ENCODE measurements at places on chromosomes 3 and 15.

DNA sequence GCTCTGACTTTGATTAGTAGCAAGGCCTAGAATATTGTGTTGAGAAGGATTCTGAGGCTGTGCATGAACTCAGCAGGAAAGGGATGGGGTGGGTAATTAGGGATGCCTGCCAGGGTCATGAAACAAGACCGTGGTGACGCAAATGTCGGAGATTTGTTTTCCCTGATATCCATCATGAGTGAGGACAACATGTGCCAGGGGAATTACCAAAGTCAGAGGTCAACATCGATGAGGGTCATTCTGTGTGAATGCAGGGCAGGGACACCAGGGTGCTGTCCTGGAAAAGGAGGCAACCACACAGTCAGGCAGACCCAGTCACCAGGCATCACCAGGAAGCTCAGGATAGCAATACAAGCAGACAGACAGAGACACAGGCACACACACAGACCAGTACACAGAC lies 52.2 kb downstream of the SLCO2A1 start:
- DNase-seq, result no peak

DNA sequence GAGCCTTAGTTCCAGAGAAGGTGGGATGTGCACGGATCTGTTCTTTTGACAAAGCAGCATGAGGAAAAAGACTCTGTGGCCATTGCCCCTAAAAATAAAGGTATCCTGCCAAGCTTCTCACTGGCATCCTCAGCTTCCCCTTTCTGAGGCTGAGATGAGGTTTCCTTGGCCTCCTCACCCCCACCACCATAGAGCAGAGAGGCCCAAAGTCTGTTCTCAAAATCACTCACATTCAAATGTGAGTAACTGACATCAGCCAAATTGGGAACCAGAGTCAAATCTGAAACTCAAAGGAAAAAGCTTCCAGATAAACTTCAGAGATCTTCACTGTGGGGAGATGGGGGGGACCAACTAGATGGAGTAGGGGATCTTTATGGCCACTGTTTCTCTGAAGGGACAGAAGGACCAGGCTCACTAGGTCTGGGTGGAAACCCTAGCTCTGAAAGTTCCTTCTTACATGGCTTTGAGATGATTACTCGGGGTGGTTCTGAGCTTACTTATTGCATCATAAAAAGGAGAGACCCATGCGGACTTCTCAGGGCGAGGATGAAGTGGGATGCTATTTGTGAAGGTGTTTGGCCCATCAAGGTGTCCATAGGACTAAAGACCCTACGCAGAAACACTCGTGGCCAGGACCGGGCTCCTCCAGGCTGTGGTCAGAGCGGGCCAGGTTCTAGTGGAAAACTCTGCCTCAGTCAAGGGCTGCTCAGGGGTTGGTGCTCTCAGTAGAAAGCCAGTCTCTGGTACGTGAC lies 61.5 kb upstream of the MEF2A start:
- DNase-seq, result no peak

DNA sequence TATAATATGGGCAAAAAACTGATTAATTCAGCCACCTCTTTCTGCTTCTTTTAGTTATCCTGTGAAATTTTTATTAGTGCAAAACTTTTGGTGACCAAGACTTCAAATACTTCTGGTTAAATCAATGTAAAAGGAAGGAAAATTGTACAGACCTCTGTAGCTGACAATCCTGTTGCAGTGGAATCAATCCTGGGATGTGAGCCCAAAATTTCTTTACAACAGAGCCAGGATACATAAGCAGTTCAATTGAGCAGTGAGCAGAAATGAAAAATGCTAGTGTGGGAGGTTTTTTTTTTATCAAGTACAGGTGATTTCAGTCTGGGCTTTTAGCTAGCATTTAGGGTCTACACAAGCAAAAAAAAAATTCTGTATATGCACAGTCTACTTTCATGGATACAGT lies 398.0 kb downstream of the OTOL1 start:
- no peak for DNase-seq

GRCh38 chr15:71489570-71489969 lies 320.8 kb upstream of the NR2E3 start:
- no peak for DNase-seq

DNA sequence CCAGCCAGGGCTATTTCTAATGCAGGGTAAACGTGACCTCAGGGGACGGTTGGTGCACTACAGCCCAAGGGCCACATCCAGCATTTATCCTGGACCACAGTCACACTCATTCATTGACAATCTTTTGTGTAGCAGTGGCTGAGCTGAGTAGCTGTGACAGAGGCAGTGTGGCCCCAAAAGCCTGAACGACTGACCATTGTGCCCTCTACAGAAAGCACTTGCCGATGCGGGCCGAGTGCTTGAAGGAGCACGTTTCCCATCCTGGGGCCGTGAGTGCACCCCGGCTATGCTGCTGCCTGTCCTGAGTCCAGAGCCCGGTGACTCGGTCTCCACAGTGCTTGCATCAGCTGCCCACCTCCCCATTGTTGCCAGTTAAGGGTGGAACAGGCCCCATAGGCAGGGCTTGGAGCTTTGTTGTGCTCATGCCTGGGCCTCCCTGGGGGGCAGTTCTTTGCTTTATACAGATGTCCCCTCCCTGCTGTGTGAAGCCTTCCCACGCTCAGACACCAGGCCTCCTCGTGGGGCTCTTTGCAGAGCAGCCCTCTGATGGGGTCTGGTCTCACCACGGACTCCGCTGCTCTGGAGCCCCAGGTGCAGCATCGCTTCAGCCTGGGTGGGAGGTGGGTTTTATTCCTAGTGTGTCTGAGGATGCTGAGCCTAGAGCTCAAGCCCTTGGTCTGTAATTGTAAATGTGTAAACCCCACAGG lies 13.0 kb upstream of the SNRPA1 start:
- DNase-seq, result no peak

- DNase-seq, result no peak
Observed at GRCh38 chr15:60673918-60674558, 195.1 kb upstream of the ICE2 start.

GRCh38 chr3:72224804-72225509 lies 440.0 kb upstream of the PROK2 start:
- DNase-seq, result no peak

- DNase-seq, result peak; percentile 15
Observed at GRCh38 chr15:76056931-76057330, 2.9 kb upstream of the TMEM266 start.

GRCh38 chr3:100254168-100254777 lies 6.5 kb upstream of the TBC1D23 start:
- DNase-seq, result peak; percentile 13
